ENCODE measurements at places on chromosomes 12 and 14.

DNA sequence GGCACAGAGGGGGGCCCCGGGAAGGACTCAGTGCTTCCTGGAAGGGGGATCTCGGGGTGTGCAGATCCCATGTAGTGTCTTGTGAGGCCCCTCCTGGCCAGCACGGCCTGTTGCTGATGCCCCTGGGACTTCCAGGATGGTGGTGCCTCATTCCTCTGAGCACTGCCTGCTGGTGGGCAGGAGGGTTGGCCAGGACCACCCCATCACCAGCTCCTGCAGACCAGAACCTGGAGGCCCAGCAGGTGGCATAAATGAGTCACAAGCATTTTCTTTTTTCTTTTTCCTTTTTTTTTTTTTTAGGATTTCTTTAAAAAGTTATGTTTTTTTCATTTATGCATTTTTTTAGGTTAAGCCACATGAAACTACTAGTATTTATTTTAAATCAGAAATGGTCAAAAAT is 8.0 kb downstream of the MMP17 start:
- no peak for DNase-seq

DNA sequence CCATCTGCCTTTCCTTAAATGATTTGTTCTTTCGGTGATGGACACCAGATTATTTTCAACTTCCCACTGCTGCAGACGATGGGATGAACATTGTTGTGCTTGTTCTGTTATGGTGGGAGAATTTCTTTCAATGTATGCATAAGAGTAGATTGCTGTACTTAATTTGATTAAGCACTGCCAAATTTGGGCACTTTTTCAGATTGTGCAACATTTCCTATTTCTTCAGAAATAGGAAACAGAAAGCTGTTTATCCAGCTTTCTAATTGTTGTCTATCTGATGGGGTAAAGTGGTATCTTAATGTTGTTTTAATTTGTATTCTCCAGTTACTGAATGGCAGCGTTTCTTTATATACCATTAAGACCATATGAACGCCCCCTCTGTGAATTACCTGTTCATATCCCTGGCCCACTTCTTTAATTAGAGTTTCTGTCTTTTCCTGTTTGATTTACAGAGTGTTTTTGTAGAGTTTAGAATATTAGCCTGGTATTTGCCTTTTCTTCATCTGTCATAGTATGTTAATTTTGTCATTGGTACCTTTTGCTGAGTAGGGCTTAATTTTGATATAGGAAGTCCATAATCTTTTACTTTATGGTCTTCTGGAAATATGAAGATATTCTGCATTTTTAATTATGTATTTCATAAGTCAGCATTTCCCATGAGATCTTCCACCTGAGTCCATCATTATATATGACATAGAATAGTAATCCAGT is 59.6 kb downstream of the DIP2B start:
- DNase-seq: no peak

GRCh38 chr14:105041841-105042765 is 21.2 kb upstream of the CDCA4 start:
- DNase-seq: no peak

DNA sequence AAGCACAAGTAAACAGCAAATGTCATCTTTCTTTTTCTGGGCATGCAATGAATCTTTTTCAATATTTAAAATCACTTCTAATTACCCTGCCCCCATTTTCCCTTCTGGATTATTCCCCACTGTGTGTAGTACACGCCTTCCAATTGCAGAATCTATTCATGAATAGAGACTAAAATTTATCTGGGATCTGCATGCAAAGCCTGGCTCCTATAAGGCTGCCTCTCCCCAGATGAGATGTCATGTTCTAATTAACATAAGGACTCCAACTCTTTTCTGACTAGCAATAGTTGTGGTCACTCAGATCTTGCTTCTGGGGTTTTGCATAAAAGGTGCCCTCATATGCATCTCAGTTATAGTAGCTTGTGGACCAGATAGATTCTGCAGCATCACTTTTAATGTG is 473.5 kb downstream of the BTG1 start:
- DNase-seq: no peak

DNA sequence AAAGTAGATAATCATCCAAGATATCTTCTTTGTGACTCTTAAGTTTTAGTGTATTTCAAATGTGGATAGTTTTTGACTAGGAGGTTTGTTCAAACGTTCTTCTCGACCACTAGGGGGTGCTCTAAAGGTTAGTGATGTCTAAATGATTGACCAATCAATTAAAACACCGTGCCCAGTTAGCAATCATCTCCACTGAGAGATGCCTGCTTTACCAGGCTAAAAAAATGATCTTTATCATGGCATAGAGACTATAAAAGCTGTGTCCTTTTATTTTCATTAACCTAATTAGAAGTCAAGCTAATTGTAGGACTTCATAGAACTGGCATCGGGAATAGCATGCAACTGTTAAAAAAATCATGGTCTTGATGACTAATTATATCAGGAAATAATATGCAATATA is 153.9 kb downstream of the PRKCH start:
- DNase-seq: peak; percentile 82

DNA sequence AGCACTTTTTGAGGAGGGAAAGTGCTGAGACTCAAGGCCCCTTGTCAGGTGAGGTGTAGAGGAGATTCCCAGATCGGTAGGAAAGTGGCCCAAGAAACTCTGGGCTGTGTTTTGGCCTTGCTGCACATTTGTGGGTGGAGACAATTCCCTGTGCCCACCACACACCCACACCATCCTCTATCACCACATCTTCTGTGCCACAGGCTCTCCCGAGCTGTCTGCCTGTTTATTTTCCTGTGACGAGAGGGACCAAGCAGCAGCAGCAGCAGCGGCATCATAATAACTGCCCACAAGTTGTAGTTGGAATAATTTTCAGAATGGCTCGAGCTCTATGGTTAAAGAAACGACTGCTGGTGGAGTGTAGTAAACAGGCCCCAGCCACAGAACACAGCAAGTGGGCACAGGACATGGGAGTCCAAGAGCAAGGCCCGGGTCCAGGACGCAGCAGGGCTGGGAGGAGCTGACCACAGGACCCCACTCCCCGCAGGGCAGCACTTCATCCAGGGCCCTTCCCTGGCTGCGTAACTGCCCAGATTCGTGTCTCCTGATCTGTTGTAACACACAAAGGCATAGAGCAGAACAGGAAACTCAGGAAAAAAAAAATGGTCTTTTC is 55.6 kb upstream of the BCL2L14 start:
- DNase-seq: no peak

- DNase-seq: no peak
Measured at GRCh38 chr12:112486361-112486760, 67.6 kb downstream of the PTPN11 start.

DNA sequence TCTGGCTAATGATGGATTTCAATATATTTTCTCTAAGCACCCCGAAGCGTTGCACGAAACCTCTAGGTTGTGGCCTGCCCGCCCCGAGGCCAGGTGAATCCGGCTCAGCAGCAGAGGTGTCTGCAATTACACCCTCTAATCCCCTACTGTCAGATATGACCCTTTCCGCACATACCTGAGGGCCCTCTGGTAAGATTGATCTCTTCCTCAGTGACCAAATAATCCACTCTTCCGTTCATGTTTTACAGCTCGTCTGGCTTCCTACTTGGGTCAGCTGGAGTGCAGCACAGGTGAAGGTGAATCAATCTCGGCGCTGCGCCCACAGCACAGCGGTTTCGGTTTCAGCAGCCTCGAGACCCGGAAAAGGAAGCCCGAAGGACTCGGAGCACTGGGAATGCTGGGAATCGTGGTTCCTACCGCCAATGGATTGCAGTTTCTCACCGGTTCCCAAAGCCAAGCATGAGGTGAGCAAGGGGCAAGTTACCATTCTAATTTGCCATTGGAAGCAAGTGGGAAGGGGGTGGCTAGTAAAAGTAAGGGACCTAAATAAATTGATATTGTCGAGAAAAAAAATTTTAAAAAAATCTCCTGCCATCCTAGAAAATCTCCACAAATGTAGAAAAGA is at the start of gene SYNJ2BP:
Gene SYNJ2BP, minus strand, starts transcription at position 366 of the 625 bp plus-strand sequence. Its CDS starts 127 bp downstream, at position 239.
- peak; percentile 87 for DNase-seq

GRCh38 chr12:98503592-98504367 is 11.6 kb upstream of the TMPO start:
- DNase-seq: peak; percentile 92

DNA sequence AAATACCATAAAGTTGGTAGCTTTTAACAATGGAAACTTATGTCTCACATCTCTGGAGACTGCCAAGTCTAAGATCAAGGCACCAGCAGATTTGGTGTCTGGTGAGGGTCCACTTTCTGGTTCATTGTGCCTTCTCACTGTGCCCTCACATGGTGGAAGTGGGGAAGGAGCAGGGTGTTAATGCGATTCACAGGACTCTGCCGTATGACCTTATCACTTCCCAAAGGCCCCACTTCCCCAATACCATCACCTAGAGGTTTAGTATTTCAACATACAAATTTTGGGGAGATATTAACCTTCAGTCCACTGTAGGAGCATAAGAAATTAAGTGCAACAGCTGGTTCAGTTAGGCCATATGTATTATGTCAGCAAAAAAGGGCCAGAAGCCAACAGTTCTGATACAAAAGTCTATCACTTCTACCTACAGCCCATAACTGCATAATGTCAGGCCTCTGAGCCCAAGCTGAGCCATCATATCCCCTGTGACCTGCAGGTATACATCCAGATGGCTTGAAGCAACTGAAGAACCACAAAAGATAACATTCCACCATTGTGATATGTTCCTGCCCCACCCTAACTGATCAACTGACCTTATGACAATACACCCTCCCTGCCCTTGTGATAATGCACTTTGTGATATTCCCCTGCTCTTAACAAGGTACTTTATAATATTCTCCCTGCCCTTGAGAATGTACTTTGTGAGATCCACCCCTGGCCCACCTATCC is 24.7 kb downstream of the DDHD1 start:
- no peak for DNase-seq

- peak; percentile 94 for DNase-seq
Measured at GRCh38 chr14:98069712-98070171, 1202.3 kb downstream of the BCL11B start.

DNA sequence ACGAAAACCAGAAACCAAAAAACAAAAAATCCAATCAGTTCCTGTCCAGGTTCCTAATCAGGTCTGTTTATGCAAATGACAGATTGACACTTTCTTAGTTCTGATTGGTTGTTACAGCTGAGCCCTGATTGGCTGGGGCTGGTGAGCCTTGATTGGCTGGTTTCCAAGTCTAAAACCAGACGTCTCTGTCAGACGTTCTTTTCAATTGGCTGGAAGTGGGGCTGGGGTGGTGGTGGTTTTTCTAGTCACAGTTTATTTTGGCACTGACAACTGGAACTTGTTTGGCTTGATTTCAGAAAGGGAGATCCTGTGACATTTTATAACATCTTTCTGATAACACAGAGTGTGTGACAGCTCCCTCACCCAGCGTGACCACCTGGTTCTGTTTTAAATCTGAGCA is 36.1 kb upstream of the PRICKLE1 start:
- no peak for DNase-seq

DNA sequence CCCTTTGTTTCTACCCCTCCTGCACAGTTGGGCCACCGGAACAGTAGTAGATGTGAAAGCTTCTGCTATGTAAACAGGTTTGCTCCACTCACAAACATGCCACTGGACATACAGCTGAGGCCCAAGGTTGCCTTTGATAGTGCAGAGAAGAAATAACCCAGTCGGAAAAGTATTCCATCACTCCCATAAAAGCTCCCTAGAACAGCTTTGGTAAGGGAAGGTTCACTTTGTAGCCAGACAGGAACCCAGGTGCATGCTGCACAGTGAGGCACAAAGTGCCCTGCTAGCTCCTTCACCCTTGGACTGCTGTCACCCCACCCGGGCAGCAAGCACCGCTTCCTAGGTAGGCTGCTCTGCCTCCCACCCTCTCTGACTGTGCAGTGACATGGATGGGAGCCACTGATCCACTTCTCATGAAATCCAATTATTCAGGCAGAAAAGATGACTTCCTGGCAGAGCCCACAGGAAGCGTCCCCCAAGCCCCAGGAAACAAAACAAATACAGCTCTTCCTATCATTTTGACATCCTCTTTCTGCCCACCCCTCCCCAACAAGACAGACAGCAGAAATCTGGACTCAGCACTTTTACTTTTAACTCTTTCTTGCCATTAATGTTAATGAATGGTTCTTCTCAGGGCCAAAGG is 100.2 kb downstream of the SRGAP1 start:
- no peak for DNase-seq

DNA sequence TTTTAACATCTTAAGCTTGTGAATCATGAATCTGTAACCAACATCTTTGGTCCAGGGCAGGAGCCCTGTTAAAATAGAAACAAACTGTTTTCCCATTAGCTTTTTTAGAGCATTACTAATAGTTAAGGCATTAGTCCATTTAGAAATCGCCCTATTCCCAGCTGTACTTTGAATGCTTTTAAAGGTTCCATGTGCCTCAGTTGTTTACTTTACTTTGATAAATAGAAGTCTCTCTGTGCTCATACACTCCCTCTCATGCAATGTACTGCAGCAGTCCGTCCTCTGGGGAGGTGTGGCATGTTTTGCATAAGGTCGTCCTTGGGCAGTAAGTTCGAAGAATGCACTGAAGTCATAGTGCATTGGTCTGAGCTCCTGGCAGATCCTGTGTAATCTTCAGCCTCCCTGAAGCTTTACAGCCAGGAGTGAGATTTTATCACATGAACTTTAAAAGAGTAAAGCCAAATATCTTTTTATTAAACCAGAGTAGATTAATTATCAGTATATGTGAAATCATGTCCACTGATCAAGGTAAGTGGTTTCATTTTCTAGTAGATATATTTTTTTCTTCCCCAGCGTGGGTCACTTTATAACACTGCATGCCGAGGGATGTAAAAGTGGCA is 134.7 kb downstream of the FGD4 start:
- DNase-seq: peak; percentile 77

- DNase-seq: no peak
Measured at GRCh38 chr12:1289371-1290155, 298.5 kb downstream of the ERC1 start.

- no peak for DNase-seq
Measured at GRCh38 chr12:129190827-129191226, 337.5 kb downstream of the GLT1D1 start.

GRCh38 chr14:64828071-64828470 is 51.6 kb downstream of the SPTB start:
- DNase-seq: no peak

- DNase-seq: no peak
Measured at GRCh38 chr12:45462506-45462905, 246.6 kb downstream of the ANO6 start.

DNA sequence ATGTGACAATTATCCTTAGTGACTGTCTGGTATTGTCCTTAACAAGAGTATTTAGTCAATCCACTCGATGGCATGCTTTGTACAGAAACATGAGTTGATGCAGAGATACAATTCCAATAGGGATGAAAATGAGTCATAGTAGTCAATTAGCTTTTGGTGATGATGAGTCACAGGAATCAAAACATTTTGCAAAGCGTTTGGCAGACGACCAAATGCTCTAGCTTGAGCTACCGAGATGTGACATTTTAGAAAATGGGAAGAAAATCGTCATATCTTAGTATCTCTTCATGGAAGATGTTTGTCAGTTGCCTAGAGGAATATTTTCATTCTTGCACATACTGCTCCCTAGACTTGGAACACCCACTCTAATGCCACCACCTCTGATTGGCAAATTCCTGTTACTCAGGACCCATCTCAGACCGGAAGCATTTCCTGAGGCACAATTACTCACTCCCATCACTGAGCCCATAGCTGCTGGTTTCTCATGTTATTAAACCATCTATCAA is 95.0 kb downstream of the LMNTD1 start:
- peak; percentile 96 for DNase-seq

Data from epithelial cell of esophagus (primary cell).